ENCODE measurements at places on chromosomes 2 and 18. TPM values are rescaled to one million over a fixed set of nuclear protein-coding genes. Genes with fewer than 3 reads are reported as not detected.

The MYO1B gene
- total RNA-seq = 46.1 TPM

The ARHGEF33 gene
- total RNA-seq = 0.02 TPM

The TMSB10 gene
- 9,237 TPM for total RNA-seq

The TGFA gene
- total RNA-seq = 5.5 TPM

Measured in A549 treated with Mapracorat at 1 μM for 4 hours (cell line).